ENCODE measurements at places on chromosomes 6 and 20. TPM values are rescaled to one million over a fixed set of nuclear protein-coding genes. Genes with fewer than 3 reads are reported as not detected.

The RSPH3 gene
- total RNA-seq, result 2.7 TPM

- H3K27me3 ChIP-seq, result peaks cover 12% of the 10 kb centered on the region
- H3K4me3 ChIP-seq, result no peak overlapping the region
- H3K27ac ChIP-seq, result no peak overlapping the region
- no peak for DNase-seq
Measured at GRCh38 chr6:41262401-41262800, 24.1 kb downstream of the TREM1 start.

- no peak overlapping the region for H3K4me3 ChIP-seq
- DNase-seq, result no peak
- peaks cover 3% of the 10 kb centered on the region for H3K27me3 ChIP-seq
- H3K4me1 ChIP-seq, result no peaks in the 10 kb centered on the region
- H3K36me3 ChIP-seq, result no peaks in the 10 kb centered on the region
Measured at GRCh38 chr6:40409716-40410397, 177.3 kb downstream of the LRFN2 start.

- H3K4me1 ChIP-seq, result peaks cover 47% of the 10 kb centered on the region
- DNase-seq, result no peak
- H3K4me3 ChIP-seq, result no peak overlapping the region
- peaks cover 18% of the 10 kb centered on the region for H3K36me3 ChIP-seq
Measured at GRCh38 chr6:111776236-111777221, 96.7 kb downstream of the FYN start.

DNA sequence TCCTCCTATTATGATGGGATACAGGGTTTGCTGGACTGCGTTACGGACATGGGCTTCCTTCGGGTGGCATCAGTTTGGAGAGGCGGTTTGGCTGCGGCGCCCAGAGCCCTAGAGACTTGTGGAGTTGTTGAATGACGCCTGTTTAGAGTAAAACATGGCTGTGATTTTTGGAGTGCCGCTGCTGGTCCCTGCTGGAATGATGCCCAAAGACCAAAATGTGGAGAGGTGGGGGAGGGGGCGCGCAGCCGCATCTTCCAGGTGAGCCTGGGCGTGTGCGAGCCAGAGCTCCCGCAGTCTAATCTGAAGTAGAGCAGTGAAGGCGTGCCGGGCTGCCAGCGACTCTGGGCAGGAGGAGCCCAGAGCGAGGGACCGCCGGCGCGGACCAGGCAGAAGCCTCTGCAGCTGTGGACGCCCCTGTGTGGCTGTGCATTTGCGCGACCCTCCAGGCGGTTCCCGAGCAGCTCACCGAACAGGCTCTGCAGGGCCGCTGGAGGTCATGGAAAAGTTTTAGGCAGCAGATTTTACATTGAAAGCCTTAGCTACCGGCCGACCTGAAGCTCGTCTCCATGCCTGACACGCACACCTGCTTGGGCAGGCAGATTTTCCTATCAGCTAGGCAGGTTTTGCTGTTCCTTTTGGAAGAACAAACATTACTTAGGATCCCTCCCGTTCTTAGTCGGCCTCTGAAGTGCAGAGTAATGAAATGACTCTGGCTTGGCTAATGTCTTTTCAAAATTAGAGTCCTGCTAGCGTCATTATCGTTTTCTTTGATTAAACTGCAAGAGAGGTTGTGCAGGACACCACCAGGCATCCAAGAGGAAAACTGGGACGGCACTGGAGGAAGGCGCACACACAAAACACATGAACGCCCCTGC lies 298.2 kb downstream of the PHACTR1 start:
- H3K4me3 ChIP-seq, result no peak overlapping the region
- peaks cover 56% of the 10 kb centered on the region for H3K27me3 ChIP-seq
- no peaks in the 10 kb centered on the region for H3K36me3 ChIP-seq
- DNase-seq, result no peak

All from activated naive CD8-positive, alpha-beta T cell treated with anti-CD3 and anti-CD28 coated beads, Interleukin-2, amount 10 ng/mL, durations not matched to agents 7 days and 5 days (primary cell).